Activated CD4-positive, alpha-beta memory T cell treated with anti-CD3 and anti-CD28 coated beads, Interleukin-2, amount 10 ng/mL, durations not matched to agents 7 days and 5 days (primary cell): ENCODE measurements at places on chromosomes 12 and 14.

DNA sequence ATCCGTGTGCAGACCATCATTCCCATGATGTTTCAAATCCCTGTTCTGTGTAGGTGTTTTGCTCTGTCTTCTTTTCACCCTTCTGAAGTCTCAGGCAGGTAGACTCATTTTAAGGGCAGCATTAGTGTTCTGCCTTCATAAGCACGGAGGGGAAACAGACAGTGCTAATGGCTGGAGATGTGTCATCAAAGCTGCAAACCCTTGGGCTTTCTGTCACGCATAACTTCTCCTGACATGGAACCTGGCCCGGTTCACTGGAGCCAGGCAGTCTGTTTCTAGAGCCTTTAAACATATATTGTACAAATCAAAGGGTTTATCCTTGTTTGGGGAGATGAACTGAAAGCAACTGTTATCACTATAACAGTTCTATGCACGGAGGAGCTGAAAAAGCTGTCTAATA, 141.4 kb downstream of the TMEM132D start:
- H3K4me1 ChIP-seq: no peaks in the 10 kb centered on the region
- H3K27me3 ChIP-seq: no peaks in the 10 kb centered on the region

DNA sequence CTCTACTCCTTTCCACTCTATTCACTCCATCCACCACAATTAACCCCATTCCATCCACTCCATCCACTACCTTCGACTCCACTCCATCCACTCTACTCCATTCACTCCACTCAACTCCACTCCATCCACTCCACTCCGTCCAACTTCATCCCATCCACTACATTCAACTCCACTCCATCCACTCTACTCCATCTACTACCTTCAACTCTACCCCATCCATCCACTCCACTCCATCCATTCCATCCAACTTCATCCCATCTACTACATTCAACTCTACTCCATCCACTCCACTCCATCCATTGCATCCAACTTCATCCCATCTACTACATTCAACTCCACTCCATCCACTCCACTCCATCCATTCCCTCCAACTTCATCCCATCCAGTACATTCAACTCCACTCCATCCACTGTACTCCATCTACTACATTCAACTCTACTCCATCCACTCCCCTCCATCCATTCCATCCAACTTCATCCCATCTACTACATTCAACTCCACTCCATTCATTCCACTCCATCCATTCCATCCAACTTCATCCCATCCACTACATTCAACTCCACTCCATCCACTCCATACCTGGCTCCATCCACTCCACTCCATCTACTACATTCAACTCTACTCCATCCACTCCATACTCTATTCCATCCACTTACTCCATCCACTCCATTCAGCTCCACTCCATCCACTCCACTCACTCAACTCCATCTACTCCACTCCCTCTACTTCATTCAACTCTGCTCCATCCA, 16.4 kb downstream of the HNF1A start:
- H3K27ac ChIP-seq: no peak overlapping the region
- peaks cover 15% of the 10 kb centered on the region for H3K27me3 ChIP-seq
- H3K4me3 ChIP-seq: no peak overlapping the region
- no peaks in the 10 kb centered on the region for H3K36me3 ChIP-seq

GRCh38 chr14:105383083-105383730, 15.1 kb upstream of the TEX22 start:
- no peak overlapping the region for H3K27ac ChIP-seq
- peaks cover 3% of the 10 kb centered on the region for H3K36me3 ChIP-seq
- no peaks in the 10 kb centered on the region for H3K27me3 ChIP-seq
- peaks cover under 1% of the 10 kb centered on the region for H3K4me1 ChIP-seq

GRCh38 chr12:69007101-69007854, 74.3 kb upstream of the CPM start:
- H3K36me3 ChIP-seq: no peaks in the 10 kb centered on the region
- DNase-seq: no peak
- no peaks in the 10 kb centered on the region for H3K4me1 ChIP-seq
- peaks cover 10% of the 10 kb centered on the region for H3K27me3 ChIP-seq
- no peak overlapping the region for H3K4me3 ChIP-seq

GRCh38 chr12:108305991-108306501, 33.1 kb downstream of the CMKLR1 start:
- no peak overlapping the region for H3K4me3 ChIP-seq
- peaks cover 38% of the 10 kb centered on the region for H3K4me1 ChIP-seq
- H3K27me3 ChIP-seq: peaks cover 18% of the 10 kb centered on the region
- no peaks in the 10 kb centered on the region for H3K36me3 ChIP-seq
- H3K27ac ChIP-seq: peak overlapping the region; percentile 47

GRCh38 chr14:75311356-75311755, 32.7 kb downstream of the FOS start:
- H3K27ac ChIP-seq: no peak overlapping the region
- no peaks in the 10 kb centered on the region for H3K36me3 ChIP-seq
- DNase-seq: no peak

GRCh38 chr14:72451054-72451972, 442.6 kb downstream of the DPF3 start:
- H3K36me3 ChIP-seq: peaks cover 19% of the 10 kb centered on the region
- H3K27ac ChIP-seq: peak overlapping the region; percentile 91
- peaks cover 70% of the 10 kb centered on the region for H3K4me1 ChIP-seq

DNA sequence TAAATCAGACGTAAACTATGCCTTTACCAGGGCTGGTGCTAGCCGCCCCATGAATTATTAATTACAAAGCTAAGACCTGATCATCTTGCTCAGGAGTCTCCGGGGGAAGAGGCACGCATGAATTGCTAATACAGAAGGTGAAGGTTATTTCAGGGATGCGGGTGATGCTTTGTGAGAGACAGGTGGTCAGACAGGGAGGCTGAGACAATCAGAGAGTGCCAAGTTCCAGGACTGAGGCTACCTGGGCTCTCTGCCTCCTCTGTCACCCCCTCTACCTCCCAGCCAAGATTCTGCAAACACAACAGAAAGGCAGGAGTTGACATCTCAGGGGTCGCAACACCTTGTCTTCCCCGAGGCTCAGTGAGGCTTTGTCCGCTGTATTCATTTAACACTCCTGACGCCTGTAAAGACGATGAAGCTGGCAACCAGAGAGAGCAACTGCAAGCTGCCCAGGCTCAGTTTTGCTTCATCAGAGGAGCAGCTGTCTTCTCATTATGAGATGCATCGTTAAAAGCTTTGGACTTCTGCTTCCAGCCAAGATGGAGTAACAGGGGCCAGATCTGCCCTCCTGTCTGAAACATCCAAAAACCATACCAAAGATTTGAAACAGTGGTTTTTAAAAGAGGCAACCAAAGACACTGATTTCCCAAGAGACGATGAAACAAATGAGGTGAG, 46.6 kb downstream of the PRIMA1 start:
- no peaks in the 10 kb centered on the region for H3K36me3 ChIP-seq
- peaks cover 5% of the 10 kb centered on the region for H3K27me3 ChIP-seq

- no peak overlapping the region for H3K27ac ChIP-seq
- no peak overlapping the region for H3K4me3 ChIP-seq
- H3K36me3 ChIP-seq: peaks cover 34% of the 10 kb centered on the region
- H3K4me1 ChIP-seq: peaks cover 20% of the 10 kb centered on the region
- no peaks in the 10 kb centered on the region for H3K27me3 ChIP-seq
- DNase-seq: no peak
Measured at GRCh38 chr14:70954068-70954467, 46.8 kb downstream of the PCNX1 start.

DNA sequence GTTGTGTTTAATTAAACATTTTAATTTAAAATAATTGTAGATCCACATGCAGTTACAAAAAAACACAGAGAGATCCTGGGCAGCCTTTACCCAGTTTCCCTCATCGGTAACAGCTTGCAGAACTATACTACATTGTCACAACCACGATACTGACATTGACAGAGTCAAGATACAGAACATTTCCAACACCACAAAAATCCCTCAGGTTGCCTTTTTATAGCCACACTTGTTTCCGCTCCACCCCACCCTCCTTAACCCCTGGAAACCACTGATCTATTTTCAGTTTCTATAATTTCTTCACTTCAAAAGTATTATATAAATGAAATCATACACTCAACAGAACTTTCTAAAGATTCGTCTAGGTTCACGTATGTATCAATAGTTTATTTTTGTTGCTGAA, 458.8 kb upstream of the SOX5 start:
- H3K27ac ChIP-seq: no peak overlapping the region
- H3K36me3 ChIP-seq: no peaks in the 10 kb centered on the region
- no peak for DNase-seq
- peaks cover 11% of the 10 kb centered on the region for H3K4me1 ChIP-seq

DNA sequence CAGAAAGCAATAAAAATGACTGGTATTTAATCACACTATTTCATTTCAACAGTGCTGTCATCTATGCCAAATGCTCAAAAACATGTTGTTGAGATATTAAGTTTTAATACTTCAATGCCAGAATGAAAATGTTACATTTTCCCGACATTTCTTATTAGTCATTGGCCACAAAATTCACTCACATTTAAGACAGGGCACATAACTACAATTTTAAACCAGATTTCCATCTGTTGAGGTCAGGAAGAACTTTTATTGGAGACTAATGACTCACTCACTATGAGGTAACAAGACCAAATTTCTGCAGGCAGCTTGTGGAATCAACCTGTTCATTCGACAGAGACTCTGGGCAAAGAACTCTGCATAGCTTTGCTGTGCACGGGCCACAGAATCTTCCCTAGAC, 36.8 kb downstream of the PPTC7 start:
- H3K27ac ChIP-seq: no peak overlapping the region
- no peaks in the 10 kb centered on the region for H3K27me3 ChIP-seq
- no peak for DNase-seq
- no peak overlapping the region for H3K4me3 ChIP-seq
- H3K36me3 ChIP-seq: peaks cover 62% of the 10 kb centered on the region

DNA sequence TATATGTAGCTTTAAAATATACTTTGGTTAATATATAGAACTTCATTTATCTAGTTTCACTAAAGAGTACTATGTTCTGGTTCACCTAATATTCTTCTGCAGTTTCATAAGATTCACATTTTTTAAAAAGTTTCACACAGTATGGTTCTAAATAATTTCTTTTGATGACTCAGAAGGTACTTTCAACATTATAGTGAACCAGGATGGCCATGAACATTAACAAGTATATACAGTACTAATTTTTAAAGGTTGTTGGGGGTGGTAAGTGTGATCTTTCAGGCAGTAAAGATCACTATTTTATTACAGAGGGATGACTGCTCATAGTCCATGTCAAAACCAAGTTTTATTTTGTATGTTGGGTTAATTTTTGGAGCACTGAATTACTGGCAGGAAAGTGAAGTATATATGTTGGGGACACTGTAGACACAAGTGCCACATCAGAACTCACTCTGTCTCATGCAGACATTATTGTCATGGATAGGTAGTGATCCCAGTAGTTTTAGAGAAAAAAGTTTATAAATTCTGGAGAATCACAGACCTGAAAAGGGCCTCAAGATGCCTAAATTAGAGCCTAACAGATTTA, 60.0 kb downstream of the DCAF5 start:
- H3K36me3 ChIP-seq: peaks cover 20% of the 10 kb centered on the region
- H3K27ac ChIP-seq: no peak overlapping the region
- no peak overlapping the region for H3K4me3 ChIP-seq
- DNase-seq: no peak

- no peak overlapping the region for H3K4me3 ChIP-seq
- no peak overlapping the region for H3K27ac ChIP-seq
- no peaks in the 10 kb centered on the region for H3K27me3 ChIP-seq
Measured at GRCh38 chr12:89326239-89327040, 25.9 kb downstream of the DUSP6 start.

GRCh38 chr12:104588921-104589590, 132.3 kb downstream of the CHST11 start:
- peaks cover 11% of the 10 kb centered on the region for H3K4me1 ChIP-seq
- peaks cover 39% of the 10 kb centered on the region for H3K36me3 ChIP-seq
- DNase-seq: no peak
- H3K27me3 ChIP-seq: no peaks in the 10 kb centered on the region
- H3K4me3 ChIP-seq: no peak overlapping the region

- DNase-seq: no peak
- no peaks in the 10 kb centered on the region for H3K36me3 ChIP-seq
- no peak overlapping the region for H3K4me3 ChIP-seq
- H3K27ac ChIP-seq: no peak overlapping the region
- peaks cover 30% of the 10 kb centered on the region for H3K27me3 ChIP-seq
Measured at GRCh38 chr14:60707858-60708257, 16.3 kb downstream of the SIX4 start.

GRCh38 chr12:63079791-63080502, 71.1 kb downstream of the AVPR1A start:
- no peak overlapping the region for H3K4me3 ChIP-seq
- H3K36me3 ChIP-seq: no peaks in the 10 kb centered on the region
- DNase-seq: no peak
- no peaks in the 10 kb centered on the region for H3K4me1 ChIP-seq
